ENCODE measurements at places on chromosomes 3 and 15.

GRCh38 chr15:70487387-70487740, 276.0 kb downstream of the UACA start:
- DNase-seq = no peak

DNA sequence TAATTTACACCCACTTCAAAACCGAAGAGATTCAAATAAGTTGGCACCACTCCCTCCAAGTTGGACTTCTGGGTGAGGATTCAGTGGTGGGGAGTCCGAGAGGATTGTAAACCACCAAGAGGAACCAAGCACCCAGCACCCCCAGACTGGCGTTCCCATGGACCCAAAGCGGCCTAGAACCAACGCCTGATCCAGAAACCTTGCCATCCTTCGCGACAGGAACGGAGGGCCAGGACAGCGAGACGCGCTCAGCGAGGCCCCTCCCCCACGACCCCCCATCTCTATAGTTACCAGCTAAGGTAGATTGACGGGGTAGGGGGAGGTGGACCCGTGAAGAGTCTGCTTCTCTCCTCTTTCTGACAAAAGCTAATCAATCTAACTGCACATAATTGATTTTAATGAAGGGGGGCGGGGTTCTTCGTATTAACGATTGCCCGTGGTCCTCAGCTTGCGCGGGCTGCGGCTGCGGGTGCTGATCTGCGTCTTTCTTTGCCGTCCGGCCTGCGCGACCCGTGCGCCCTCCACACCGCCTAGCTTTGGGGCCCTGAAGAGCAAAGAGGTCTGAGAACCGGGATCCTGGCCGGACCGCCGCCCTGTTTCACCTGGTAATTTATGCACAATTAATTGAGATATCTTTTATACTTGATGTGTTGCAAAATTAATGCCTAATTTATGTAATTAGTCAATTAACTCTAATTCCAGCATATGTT, 10.9 kb upstream of the FOXB1 start:
- DNase-seq = no peak

DNA sequence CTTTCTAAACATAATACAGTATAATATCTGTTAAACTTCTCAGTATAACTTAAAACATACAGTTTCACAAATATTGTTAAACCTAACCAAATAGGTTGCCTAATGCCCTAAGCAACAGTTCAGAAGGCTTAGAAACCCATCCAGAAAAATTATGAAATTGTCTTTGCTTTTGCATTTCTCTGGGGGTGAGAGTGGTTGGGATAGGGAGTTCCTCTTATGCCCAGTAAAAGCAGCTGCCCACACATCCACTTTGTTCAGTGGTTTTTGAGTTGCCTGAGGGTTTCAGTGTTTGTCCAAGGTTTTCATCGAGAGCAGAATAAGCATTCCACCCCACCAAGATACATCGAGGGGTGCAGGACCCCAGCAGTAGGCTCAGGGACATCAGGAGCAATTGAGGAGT, 179.4 kb downstream of the CDIN1 start:
- DNase-seq = no peak

- DNase-seq = no peak
Observed at GRCh38 chr3:146507331-146508120, 36.9 kb downstream of the PLSCR1 start.

DNA sequence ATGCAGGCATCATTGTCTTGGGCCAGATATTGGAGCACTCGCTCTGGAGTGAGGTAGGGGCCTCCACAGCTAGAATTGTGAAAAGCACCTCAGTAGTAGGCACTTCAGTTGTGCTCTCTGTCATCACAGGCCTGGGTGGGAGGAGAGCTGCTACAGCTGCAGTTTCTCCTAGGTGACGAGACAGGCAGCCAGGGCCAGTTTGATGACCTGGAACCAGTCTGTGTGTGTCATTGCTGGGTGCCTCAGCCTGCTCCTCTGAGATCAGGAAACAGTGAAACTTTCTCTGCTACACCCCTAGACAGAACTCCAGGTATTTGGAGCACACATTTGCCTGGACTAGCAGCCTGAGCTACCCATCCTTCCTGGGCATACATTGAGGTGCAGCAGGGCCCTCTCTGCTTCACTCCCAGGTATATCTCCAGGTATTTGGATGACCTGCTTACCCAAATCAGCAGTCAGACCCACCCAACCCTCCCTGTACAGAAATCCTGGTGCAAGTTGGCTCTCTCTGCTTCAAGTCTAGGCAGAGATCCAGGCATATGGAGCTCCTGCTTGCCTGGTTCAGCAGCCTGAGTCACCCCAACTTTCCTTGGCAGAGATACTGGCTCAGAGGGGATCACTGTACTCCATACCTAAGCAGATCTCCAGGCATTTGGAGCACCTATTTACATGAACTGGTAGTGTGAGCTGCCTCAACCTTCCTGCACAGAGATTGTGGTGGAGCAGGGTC, 54.3 kb upstream of the SGO1 start:
- no peak for DNase-seq

DNA sequence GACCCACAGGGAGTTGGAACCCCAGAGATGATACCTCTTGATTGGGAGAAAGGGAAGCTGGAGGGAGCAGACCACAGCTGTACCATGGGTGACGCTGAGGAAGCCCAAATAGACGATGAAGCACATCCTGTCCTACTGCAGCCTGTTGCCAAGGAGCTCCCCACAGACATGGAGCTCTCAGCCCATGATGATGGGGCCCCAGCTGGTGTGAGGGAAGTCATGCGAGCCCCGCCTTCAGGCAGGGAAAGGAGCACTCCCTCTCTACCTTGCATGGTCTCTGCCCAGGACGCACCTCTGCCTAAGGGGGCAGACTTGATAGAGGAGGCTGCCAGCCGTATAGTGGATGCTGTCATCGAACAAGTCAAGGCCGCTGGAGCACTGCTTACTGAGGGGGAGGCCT, 201.1 kb downstream of the AKAP13 start:
- no peak for DNase-seq

- no peak for DNase-seq
Observed at GRCh38 chr3:55283441-55283925, 203.6 kb downstream of the WNT5A start.

DNA sequence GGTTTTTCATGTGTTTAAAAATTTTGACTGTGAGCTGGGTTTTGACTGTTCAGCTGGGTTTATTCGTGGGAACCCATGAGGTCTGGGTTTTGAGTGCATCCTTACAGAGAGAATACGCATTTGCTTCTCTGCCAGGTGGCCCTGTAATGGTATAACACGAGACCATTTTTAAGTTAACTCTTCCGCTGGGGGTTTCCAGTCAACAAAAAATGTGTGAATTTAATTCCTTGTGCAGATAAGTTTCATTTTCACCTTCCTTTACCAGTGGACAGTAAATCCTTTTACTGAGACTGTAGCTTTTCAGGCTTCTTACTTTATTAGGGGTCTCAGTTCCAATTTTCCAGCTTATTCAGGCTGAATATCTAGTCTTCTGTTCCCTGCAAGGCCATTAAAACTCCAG, 149.6 kb downstream of the OPA1 start:
- no peak for DNase-seq

GRCh38 chr15:78343276-78344060, 3.3 kb downstream of the CRABP1 start:
- no peak for DNase-seq

DNA sequence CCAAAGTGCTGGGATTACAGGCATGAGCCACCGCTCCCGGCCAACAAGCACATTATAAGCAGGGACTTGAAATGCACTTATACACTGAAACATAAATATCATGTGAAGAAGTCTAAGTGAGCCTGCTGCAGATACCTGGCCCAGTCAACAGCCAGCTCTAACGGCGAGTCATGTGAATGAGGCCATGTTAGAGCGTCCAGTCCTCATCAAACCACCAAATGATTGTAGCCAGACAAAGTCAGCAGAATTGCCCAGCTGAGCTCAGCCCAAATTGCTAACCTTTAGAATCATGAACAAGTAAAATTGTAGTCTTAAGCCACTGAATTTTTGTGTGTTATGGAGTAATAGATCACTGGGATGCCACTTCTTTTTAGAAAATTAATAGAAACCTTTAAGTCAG, 37.8 kb upstream of the UACA start:
- no peak for DNase-seq

GRCh38 chr3:155065537-155065936, 14.6 kb upstream of the MME start:
- DNase-seq = no peak

DNA sequence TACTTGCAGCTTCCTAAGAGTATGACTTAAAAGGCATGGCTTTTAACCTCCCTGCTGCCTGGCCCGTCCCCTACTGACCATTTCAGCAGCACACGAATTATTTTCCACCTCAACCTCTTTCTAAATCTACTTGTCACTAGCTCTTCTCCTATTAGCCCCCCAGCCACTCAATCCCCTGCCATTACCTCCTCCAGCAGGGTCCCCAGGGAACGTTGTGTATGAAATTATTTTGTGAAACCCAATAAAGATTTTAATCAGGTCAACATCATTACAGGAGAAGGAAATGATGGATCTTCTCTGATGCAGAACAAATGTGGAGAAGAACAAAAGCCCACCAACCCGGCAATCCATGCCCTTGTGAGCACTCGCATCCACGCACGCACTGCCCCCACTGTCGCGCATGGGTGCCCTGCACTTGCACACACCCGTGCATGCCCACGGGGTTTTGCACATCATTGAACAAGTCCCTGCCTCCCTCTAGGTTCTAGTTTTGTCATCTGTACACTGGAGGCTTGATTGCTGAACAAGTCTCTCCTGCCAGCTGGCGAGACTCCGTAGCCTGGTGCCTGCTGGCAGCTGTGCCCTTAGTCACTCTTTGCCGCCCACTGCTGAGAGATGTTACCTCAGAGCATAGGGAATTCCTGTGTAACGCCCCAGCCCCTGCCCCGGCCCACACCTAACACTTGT, 51.6 kb downstream of the LINGO1 start:
- DNase-seq = no peak

GRCh38 chr15:77676569-77677375, 44.1 kb upstream of the LINGO1 start:
- no peak for DNase-seq

GRCh38 chr3:146523531-146523930, 20.9 kb downstream of the PLSCR1 start:
- no peak for DNase-seq

DNA sequence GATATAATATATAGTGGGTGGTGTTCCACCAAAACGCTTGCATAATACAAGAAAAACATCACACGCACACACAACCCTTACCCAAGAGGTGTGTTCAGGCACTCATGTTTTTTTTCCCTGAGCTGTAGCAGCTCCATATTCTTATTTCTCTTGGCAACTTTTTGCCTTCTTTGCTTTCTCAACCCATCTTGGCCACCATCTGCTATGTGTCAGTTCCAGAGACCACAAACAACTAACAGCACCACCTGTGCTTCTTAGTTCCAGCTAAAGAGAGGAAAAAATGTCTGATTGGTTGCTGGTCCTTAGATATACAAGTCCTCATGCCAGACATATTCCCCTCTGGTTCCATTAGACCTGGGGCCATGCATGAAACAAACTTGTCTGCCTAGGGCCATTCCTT, 11.9 kb downstream of the ACTC1 start:
- DNase-seq = no peak

Measured in NCI-H1105 treated with DMSO at 0.1 percent for 48 hours (cell line).